ENCODE measurements at places on chromosomes 7 and 10.

DNA sequence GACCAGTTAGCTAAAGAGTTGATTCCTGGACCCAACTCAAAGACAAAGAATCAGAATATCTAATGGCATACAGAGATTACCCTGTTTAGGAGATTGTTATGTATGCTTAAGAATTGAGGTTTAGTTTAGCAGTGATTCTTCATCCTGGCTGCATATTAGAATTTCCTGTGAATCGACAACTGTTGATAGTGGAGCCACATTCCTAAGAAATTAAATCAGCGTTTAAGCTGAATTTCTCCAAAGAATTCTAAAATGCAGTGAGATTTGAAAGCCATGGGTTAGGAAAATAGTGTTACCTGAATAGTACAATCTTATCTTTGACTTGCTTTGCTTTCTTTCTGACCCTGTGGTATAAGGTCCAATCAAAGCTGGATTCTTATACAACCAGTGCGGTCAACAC, 16.4 kb upstream of the FERD3L start:
- no peak for DNase-seq

- DNase-seq: no peak
Observed at GRCh38 chr7:139711991-139712743, 65.6 kb downstream of the HIPK2 start.

DNA sequence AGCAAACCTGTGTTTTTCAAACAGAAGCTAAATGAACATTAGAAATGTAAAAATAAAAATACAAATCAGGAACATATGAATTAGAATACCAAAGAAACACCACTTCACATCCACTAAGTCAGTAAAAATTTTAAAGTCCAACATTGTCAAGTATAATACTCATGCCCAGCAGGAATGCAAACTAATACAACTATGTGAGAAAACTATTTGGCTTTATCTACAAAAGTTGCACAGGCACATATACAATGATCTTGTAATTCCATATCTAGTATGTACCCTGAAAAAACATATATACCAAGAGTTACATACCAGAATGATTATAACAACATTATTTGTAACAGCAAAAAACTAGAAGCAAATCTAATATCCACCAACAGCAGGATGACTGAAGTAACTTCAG, 91.1 kb downstream of the RNF32 start:
- DNase-seq: no peak

DNA sequence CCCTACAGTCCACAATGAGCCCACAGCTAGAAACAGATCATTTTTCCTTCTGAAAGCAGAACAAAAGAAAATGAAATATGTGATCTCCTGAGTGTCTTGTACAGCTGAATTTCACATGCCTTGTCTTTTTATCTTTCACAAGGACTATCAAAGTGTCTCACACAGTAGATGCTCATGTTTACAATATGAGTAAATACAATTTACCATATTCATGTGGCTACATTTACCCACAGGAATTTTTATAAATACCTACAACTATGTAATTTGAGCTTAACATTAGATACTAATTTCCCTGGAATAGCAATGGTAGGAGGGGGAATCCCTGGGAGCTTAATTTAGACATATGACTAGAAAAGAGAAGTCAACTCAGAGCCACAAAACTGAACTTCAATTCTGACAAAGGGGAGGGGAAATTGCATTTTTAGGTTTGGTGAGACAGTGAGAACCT, 186.2 kb downstream of the MACC1 start:
- no peak for DNase-seq

- DNase-seq: no peak
Observed at GRCh38 chr7:106112972-106113421, 885 bp upstream of the SYPL1 start.

- no peak for DNase-seq
Observed at GRCh38 chr7:49783446-49783845, 10.0 kb downstream of the VWC2 start.

GRCh38 chr7:102260856-102261255, 25.8 kb upstream of the SH2B2 start:
- DNase-seq: peak; percentile 20

GRCh38 chr7:157475601-157476000, 138.8 kb downstream of the DNAJB6 start:
- DNase-seq: no peak

DNA sequence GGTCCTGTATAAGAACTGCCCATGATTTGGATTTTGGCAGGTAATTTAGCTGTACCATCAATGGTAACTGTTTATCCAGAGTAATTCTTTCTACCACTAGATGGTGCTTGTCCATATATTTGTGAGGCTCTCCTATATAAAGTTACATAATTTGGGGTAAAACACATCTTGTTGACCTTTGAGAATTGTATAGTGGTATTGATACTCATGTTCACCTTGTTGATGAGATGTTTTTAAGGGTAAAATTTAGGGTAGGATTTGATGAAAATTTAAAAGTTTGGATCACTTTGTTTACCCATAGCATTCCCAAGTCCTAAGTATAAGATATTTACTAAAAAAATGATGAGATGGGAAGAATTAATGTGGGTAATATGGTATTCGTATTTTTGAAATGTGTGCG, 31.6 kb downstream of the ST7 start:
- DNase-seq: peak; percentile 14

GRCh38 chr10:33481184-33481583, 146.7 kb upstream of the NRP1 start:
- DNase-seq: no peak

DNA sequence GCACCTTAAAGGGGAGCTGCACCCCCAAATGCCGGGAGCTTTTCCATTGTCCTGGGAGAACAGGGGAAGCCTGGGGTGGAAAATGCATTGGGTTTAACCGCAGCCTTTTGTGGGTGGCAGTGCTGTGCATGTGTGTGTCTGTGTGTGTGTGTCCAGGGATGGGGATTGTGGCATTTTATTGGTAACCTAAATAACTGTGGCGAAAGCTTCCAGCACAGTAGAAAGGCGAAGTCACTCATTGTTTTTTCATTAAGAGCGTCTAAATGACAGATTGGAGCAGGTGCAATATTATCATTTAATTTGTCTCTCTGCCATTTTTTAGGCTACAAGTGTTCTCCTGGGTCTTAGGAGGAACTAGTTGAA, 55.1 kb downstream of the INSIG1 start:
- DNase-seq: no peak

DNA sequence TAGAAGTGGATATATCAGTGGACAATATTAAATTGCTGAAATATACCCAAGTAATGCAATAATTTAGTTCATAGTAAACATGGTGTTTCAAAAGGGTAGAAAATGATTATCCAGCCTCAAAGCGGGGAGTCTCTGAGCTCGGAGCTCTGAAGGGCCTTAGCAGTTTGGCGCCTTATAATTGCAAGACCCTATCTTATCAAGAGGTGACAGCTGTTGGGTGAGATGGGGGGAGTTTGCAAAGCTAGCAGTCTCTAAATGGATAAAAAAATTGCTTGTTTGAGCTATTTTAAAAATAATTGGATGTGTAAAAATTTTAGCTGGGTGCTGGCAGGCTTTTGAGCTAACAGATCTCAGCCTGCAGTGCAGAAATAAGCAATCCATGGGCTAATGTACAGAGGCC, 219.2 kb downstream of the CCSER2 start:
- peak; percentile 8 for DNase-seq

GRCh38 chr10:110995301-110995700, 75.9 kb downstream of the SHOC2 start:
- DNase-seq: no peak

- DNase-seq: no peak
Observed at GRCh38 chr10:13961097-13961496, 369.6 kb downstream of the FRMD4A start.

DNA sequence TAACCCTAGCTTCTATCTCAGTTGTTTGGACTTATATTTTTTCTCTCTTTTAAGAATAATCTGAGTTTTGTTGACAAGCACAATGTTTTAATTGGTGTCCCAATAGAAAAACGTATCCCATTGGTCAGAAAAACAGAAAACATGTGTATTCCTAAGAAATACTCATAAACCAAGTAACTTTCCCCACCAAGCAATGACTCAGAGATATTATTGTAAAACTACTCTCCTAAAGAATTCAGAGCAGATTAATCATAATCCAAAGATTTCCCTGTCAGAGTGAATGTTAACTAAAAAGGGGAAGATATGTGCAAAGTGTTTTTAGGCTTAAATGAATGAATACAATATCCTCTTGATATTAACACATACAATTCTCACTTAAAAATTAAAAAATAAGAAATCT, 29.4 kb upstream of the MBL2 start:
- no peak for DNase-seq

DNA sequence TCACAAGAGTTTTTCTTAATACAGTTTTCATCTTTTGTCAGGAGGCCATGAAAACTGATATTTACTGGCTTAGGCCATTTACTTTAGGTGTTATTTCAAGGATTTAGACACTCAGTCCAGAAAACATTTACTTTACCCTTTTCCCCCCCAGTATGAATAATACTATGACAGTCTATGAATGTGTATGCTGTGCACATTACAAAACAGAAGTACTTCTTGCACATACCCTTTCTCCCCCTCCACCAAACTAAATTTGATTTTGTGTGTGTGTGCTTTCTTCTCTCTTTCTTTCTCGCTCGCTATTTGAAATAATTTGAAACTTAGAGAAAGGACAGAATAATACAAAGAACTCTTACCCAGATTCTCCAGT, 41.3 kb downstream of the RBM33 start:
- no peak for DNase-seq

DNA sequence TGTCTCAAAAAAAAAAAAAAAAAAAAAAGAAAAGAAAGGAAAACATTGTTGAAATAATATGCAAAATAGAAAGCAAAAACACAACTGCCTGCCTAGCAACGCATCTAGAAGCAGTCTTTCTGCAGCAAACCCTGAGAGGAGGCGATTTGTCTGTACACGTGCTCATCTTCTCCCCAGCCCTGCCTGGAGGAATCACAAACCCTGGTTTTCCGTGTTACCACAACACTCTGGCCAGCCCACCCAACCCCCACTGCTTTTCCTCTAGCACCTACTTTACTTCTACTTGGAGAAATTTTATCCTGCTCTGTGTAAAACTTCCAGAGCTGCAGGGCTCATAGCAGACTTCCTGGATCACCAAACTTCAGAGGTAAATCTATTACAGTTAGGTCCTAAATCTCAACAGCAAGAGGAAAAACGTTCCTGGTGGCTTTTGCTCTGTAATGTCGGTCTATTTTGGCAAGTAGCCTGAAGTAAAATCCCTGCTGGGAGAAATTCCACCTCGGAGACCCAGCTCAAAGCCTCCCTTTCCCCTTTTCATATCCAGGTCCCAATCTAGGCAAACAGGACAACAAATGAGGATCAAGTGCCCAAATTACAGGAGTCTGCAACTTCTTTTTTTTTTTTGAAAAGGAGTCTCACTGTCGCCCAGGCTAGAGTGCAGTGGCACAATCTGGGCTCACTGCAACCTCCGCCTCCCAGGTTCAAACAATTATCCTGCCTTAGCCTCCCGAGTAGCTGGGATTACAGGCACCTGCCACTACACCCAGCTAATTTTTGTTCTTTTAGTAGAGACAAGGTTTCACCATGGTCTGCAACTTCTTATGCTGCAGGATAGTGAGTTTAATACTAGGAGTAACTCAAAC, 91.6 kb downstream of the DNMBP start:
- no peak for DNase-seq

GRCh38 chr7:99465421-99465768, 572 bp downstream of the ATP5MF start:
- DNase-seq: no peak

DNA sequence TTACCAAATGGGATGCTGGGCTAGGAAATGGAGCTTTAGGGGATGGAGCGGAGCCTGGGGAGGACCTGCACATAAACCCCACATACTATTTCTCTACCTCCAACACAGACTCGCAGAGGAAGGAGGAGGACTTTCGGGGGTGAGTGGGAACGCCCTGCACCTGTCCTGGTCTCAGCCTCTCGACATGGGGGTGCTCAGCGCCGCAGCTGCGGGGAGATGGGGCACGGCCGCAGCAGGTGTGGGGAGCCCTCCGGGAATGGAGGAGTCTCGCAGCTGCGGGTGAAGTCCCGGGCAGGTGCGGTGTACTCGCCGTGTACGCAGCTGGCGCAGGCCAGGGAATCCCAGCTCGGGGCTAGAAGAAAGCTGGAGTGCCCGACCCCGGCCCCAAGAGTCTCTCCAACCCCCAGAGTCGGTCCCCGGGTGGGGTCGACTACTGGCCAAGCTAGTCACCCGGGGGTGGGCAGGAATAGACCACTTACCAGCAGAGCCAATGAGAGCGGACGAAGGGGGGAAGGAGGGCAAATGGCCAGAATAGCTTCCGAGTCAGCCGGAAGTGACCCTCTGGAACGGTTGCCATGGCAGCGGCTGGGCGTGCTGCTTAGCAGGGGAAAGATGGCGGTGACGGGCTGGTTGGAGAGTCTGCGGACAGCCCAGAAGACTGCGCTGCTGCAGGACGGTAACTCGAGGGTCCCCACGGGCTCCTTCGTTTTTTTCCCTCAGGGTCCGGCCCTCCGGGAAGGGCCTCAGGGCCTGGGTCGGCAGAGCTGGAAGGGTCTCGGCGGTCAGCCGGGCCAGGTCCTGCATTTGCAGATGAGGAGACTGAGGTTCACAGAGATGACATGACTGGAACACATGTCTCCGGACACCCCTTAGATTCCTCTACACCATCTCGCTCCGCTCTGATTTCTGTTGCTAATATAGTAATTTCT, at the start of the genes DPCD and POLL:
DPCD (plus strand) TSS at position 597 of the 929 bp plus-strand sequence; CDS start at position 613, 16 bp downstream.
POLL (minus strand) TSS at position 533 of the 929 bp plus-strand sequence. CDS start 897 bp downstream, outside the sequence.
- DNase-seq: peak; percentile 86

DNA sequence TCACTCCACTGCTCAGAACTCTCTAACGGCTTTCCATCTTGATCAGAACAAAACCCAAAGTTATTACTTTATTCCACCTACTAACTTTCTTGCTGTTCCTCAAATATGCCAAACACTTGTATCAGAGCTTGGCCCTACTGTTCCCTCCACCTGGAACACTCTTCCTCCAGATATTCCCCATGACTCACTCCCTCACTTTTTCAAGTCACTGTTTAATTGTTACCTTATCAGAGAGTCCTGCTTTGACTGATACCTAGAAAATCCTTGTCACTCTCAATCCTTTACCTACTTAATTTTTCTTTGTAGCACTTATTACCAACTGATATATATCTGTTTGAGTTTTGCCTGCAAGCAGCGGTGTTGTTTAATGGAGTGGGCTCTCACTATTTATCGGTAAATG, 5.6 kb upstream of the NFKB2 start:
- no peak for DNase-seq

DNA sequence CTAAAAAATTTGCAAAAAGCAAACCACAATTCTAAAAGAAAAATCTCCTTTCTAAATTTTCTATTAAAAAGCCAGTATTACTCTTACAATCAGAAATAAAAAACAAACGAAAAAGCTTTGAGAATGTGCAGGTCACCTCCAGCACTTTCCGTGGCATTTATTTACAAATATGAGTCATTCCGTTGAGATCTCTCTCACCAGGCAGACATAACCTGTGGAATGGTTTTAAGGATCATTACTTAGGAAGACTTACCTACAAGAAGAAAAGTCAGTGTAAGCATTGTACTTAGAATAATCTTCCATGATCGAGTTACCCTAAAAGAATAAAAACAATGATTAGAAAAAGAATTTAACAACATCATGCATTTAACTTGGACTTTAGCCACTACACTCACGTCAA, 3.3 kb downstream of the SUN3 start:
- DNase-seq: no peak

GRCh38 chr7:77481615-77482014, 55.5 kb upstream of the PTPN12 start:
- no peak for DNase-seq
